ENCODE measurements at places on chromosomes 12 and 14. TPM values are rescaled to one million over a fixed set of nuclear protein-coding genes. Genes with fewer than 3 reads are reported as not detected.

- no peak for DNase-seq
These were observed 11.9 kb downstream of the AEBP2 start for GRCh38 chr12:19451196-19451595.

DNA sequence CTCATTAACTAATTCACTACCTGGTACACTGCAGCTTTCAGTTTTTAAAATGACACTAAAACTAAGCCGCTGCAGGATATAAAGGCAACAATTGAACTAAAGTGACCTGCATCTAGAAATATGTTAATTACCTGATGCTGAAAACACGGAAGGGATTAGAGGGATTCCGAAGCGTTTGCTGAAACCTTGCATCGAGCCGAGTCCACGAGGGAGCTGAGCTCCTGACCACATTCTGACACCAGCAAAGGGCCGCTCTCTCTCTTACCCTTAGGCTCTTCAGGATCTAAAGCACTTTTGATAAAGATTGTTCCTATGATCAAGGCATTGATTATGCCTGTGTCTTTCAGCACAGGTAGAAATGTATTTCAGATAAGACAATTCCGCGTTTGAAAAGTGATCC lies 59.5 kb upstream of the CDKN3 start:
- no peak for DNase-seq

GRCh38 chr14:23933742-23934128 lies 19.8 kb upstream of the DHRS4 start:
- DNase-seq = peak; percentile 58

GRCh38 chr12:75979181-75979580 lies 52.4 kb downstream of the PHLDA1 start:
- DNase-seq = no peak

DNA sequence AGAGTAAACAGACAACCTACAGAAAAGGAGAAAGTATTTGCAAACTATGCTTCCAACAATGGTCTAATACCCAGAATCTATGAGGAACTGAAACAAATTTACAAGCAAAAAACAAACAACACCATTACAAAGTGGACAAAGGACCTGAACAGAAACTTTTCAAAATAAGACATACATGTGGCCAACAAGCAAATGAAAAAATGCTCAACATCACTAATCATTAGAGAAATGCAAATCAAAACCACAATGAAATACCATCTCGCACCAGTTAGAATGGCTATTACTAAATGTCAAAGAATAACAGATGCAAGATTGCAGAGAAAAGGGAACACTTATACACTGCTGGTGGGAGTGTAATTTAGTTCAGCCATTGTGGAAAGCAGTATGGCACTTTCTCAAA lies 125.8 kb downstream of the C12orf42 start:
- DNase-seq = no peak

GRCh38 chr12:26867080-26867479 lies 34.1 kb upstream of the ITPR2 start:
- no peak for DNase-seq

The KRT85 gene
- polyA plus RNA-seq = not detected

The SPIC gene
- not detected for polyA plus RNA-seq
